ENCODE measurements at places on chromosomes 3 and 15.

- peak; percentile 55 for DNase-seq
Measured at GRCh38 chr3:53102601-53103147, 27.6 kb downstream of the RFT1 start.

GRCh38 chr15:64701482-64702184 lies 73.8 kb downstream of the RBPMS2 start:
- no peak for DNase-seq

- no peak for DNase-seq
Measured at GRCh38 chr3:29746163-29746760, 465.4 kb downstream of the RBMS3 start.

- DNase-seq: no peak
Measured at GRCh38 chr3:182592747-182593146, 200.6 kb upstream of the ATP11B start.
